CD8-positive, alpha-beta T cell (primary cell): ENCODE measurements at places on chromosomes 4 and X.

DNA sequence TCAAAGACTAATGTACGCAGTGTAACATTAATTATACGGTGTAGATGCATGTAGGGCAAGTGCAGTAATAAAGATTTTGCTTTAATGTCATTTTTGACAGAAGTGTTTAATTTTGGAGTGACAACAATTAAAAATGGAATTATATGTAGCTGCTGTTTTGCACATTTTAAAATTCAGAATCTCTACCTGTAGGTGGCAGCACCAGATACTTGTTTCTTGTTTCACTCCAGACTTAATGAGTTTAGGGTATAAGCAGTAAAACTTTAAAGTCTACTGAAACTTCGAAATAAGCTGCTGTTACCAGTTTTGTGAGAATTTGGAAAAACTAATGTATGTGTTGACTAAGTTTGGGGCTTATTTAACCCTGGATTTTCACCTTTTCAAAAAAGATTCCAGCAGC is 144.9 kb downstream of the POLA1 start:
- peak; percentile 33 for DNase-seq

- no peak for DNase-seq
Observed at GRCh38 chrX:110722135-110722534, 73.5 kb downstream of the CHRDL1 start.

- DNase-seq, result no peak
Observed at GRCh38 chrX:12065251-12065650, 73.0 kb upstream of the FRMPD4 start.

DNA sequence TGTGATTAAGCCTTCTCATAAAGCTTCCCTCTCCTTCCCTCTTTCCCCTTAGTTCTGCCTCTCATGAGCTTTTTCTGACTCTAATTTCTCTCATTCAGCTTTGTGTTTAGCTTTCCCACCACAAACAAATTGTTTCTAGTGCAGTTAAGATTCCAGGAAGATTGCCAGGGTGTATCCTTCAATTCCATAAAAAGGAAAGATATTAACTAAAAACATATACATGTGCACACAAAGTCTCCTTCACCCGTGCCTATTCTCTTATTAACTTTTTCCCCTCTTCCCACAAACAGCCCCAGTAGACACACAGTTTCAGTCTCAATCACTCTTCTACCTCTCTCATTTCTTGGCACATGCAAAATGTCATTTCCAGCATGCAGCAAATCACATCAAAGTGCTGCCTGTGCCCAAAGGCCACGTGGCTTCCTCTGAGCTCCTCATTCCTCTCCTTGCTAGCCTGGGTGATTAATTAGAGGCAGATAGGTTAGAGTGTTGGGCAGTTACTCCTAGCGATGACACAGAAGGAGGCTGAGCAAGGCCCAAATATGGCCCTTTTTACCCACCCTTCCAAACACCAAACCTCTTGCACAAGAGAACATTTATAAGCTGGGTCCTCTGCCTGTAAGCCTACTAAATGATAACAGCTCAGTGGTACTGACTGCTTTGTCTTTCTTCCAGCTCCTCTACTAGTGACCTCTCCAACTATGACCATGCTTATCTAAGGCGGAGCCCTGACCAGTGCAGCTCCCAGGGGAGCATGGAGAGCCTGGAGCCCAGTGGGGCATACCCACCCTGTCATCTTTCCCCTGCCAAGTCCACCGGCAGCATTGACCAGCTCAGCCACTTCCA is 159.6 kb downstream of the SOWAHB start:
- DNase-seq, result no peak

DNA sequence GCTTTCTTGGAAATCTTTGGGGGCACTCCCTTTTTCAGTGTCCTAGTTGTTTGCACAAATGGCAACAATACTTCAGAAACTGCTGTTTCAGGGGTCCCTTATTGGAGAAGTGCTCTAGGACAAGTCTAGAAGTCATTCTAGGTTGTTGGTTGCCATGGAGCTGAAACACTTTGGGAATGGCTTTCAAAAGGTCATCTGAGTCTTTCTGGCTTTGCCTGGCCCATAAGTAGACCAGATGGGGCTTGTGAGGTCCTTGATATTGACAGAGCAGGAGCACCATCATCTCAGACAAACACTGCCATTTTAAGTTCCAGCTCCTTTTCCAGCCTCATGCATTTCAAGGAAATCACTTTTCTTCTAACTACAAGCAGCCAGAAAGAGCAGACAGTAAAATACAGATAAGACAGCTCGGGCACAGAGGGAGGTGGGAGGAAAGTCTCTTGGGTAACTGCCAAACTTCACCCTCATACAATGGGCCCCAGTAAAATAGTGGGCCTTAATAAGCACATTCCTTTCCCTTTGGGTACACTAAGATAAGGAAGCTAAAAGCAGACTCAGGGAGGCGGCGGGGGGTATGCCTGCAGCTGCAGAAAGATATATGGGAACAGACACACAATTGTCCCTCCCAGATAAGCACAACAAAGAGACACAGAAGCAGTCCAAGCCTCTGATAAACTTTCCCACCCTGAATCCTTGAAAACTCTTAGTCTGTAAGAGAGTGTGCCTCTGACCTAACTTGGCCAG is 8.5 kb upstream of the NXF3 start:
- no peak for DNase-seq

DNA sequence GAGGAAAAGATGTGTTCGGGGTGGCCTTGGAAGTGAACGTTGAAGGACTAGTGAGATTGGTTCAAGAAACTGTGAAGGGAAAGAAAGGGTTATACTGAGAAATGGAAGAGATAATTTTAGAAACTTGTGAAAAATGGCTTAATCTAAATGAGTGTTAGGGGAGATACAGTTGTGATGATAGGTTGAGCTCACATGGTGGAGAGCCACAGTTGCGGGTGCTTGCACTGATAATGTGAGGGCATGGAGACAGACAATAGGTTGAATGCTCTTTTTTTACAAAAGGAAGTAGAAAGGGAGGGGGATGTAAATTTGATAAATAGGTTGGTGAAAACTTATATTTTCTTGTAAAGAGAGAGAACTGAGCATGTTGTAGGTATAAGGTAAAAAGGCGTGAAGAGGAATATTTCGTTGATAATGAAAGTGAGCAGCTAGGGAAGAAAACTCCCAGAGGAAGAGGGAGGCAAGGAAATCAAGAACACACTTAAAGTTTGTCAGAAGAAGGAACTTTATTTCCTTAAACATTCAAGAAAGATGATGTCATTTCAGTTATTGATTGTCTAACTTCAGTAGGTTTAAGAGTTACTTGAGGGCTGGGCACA is 8.2 kb downstream of the AREG start:
- no peak for DNase-seq

DNA sequence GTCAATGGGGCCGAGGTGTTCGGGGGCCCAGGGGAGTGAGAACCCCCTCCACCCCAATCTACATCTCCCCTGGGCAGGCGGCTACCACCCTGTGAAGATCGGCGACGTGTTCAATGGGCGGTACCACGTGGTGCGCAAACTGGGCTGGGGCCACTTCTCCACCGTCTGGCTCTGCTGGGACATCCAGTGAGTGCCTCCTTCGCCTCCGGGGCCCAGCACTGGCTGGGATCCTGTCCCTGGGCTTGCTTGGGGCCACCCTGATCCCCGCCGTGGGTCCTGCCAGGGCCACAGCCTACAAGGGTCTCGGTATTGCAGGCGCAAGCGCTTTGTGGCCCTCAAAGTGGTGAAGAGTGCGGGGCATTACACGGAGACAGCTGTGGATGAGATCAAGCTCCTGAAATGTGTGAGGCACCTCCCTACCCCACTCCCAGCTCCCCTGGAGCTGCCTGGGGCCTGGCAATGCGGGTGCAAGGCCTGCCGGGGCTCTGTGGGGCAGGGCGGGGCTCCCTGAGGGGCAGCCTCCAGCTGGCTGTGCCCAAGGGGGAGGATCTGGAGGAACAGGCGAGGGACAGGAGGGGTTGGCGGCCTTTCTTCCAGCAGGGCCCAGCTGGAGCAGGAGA is 697 bp downstream of the SRPK3 start:
- DNase-seq, result no peak

DNA sequence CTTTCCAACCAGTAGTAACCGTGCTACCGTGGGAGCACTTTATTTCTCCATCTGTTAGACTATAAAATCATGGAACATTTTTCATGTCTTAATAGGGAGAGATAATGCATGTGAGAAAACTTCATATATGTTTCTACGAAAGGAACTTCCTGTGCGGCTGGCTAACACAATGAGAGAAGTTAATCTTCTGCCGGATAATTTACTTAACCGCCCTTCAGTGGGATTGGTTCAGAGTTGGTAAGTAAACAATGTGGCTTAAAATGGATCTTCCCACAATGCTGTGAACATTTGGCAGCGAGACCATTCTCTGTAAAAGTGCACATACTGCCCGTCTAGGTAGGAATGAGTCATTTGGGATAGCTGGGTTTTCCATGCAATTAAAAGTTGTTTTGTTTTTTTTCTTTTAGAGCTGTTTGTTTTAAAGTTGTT is 29.6 kb downstream of the PDK3 start:
- DNase-seq, result no peak
